ENCODE measurements at places on chromosomes 13 and 19.

GRCh38 chr13:76822698-76823267 is 63.4 kb downstream of the KCTD12 start:
- ATAC-seq: no peak

DNA sequence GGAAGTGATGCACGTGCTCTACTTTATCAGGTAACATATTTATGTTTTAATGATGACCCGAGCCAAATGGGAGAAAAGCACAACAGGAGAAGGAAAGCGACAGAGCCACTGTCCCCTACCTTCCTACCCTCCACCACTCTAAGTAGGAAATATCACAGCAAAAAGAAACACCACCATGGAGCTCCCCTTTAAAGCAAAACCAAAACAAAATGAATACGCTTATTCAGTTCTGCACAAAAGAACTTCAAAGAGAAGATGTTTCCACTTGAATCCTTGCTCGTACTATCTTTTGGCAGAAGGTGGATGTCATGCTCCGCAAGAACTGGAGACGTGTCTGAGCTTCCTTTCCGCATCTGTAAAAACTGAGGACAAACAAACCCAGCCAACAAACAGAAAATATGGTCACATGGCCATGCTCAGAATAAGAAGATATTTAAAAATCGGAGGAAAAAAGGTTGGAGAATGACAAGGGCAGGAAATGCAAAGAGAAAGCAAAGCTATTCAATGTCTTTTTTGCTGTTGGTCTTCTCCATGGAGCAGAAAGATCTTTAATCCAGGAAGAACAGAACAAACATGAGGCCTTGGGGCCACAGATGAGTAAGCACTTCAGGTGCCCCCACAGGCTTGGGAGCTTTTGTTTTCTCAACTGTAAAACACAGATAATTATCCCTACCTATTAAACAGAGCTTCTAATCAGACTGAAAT is 19.5 kb downstream of the N4BP2L1 start:
- no peak for ATAC-seq

- peak; percentile 96 for ATAC-seq
Measured at GRCh38 chr13:23375001-23375971, 58.2 kb downstream of the SACS start.

- no peak for ATAC-seq
Measured at GRCh38 chr13:111973186-111973585, 93.8 kb upstream of the SOX1 start.

DNA sequence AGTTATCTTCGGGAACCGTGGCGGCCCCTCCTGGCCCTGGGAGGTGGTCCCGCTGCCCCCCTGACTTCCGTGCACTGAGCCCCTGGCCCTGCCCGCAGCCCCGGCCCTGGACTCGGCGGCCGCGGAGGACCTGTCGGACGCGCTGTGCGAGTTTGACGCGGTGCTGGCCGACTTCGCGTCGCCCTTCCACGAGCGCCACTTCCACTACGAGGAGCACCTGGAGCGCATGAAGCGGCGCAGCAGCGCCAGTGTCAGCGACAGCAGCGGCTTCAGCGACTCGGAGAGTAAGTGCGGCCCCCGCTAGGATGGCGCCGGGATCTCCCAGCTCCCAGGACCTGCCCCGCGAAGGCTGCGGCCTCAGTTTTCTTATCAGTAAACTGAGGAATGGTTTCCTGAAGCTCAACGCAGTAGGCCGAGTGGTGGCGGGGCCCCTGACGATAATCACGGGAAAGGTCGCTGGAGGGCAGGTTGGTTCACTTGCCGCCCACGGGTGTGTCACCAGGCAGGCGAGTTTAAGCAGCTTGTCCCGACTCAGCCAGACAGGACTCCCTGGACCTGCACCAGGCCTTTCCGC is 924 bp downstream of the RGCC start:
- peak; percentile 22 for ATAC-seq

DNA sequence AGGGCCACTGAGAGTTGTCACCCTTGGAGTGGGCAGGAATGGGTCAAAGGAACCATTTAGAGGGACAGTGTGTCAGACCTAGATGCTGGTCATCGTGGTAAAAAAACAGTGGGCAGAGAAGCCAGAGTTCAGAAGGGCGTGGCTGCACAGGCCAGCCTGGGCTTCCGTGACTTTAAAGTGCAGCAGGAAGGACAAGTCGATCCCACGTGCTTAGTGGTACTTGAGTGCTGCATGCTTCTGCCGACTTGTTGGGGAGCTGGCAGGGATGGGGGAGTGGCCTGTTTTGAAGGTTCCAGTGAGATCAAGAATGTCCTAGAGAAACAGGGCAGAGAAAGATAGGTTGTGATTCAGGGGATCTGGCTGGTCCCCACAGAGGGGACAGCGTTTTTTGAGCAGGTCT is 17.0 kb downstream of the LYL1 start:
- no peak for ATAC-seq

- no peak for ATAC-seq
Measured at GRCh38 chr19:51546650-51547396, 15.4 kb upstream of the SIGLEC6 start.

- ATAC-seq: no peak
Measured at GRCh38 chr13:98731925-98732324, 20.5 kb downstream of the SLC15A1 start.

DNA sequence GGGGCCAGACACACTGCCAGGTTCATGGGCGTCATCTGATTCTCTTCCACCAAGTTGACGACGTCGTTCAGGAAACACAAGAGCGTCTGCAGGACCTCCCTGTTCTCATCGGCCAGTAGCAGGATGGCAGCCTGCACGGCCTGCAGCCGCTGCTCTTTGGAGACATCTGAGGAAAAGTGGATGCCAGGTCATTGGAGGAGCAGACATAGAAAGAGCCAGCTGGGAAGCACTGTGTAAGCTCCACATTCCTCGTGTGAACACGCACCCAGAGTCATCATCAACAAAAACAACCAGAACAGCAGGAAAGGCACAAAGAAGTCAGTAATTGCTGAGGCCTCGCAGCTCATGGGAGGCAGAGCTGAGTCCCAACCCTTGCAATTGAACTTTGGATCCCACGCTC is 96.5 kb downstream of the KL start:
- no peak for ATAC-seq

DNA sequence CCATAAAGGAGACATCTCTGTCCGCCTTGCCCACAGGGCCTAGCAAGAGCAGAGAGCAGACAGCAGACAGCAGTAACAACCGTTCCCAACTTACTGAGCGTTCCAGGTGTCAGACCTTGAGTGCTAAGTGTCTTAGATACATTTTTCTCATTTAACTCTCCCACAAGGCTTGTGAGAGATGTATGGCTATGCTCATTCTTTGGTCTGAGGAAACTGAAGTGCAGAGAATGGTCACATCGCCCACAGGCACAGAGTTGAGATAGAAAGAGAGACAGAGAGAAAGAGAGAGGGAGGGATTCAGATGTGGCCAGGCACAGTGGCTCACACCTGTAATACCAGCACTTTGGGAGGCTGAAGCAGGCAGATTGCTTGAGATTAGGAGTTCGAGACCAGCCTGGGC is 14.3 kb downstream of the MEIOSIN start:
- ATAC-seq: no peak

DNA sequence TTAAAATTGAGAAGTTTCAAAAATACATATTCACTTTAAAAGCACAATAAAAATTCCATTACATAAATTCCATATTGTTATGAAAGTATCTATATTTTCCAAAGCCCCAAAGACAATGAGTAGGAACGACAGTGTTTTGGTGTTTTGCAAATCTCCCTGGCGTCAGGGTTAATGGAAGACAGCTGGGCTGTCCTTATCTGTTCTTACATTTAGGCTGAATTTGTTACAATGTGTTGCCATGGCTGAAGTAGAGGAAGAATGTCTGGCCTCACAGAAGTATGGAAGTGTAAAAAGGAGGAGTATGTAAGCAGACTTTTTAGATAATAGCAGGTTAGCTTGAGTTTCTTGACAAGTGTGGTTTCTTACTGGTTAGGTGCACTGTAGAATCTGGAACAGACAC is 124.4 kb upstream of the SPATA13 start:
- ATAC-seq: no peak

DNA sequence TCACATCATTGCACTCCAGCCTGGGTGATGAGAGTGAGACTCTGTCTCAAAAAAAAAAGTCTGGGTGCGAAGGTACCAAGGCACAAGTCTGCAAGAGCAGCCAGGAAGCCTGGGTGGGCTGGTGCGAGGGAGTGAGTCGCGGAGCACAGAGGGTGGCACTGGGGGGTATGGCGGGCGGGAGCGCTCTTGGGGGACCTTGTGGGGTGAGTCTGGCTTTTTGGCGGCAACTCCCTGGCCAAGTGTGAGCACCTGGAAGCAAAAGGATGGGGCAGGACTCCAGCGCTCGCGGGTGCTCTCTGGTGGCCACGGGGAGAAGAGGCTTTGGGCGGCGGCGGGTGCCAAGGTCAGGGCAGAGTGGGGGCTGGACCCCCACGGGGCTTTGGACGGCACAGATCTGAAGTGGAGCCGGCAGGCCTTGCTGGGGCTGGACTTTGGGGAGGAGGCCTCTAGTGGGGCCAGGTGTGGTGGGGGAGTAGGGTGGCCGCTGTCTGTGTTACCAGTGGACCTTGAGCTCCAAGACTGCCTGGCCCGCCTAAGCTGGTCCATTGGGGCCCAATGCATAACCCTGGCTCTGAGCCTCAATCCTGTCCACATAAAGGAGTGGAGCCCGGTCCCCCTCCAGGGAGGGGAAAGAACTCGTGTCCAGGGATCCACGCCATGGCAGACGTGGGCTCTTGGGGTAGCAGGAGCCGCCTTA is 1.6 kb downstream of the P2RY11 start:
- peak; percentile 35 for ATAC-seq

DNA sequence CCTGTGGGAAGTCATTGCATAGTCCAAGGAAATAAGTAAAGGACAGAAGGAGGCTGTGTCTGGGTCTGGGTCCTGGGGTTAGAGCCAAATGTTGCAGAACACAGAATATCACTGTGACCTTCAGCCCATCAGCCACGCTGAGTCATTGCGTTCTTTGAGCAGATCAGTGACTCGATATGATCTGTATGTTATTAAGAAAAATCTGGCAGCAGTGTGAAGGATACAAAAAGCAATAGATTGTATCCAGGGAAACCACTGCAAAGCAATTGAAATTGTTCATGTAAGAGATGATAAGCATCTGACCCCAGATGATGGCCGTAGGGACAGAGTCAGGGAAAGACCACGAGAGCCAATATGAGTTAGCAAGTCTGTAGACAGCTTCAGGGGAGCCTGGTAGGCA is 1575.1 kb upstream of the SLC10A2 start:
- ATAC-seq: no peak

GRCh38 chr13:95485518-95486144 is 66.9 kb upstream of the CLDN10 start:
- ATAC-seq: peak; percentile 22

- no peak for ATAC-seq
Measured at GRCh38 chr13:112582263-112582662, 5.7 kb downstream of the TUBGCP3 start.

- no peak for ATAC-seq
Measured at GRCh38 chr13:44232774-44233173, 140.8 kb upstream of the SERP2 start.

- ATAC-seq: no peak
Measured at GRCh38 chr13:20492641-20493040, 33.0 kb downstream of the CRYL1 start.

Measured in gastroesophageal sphincter (tissue), 4 donors.